ENCODE measurements at places on chromosomes 6 and 20. TPM values are rescaled to one million over a fixed set of nuclear protein-coding genes. Genes with fewer than 3 reads are reported as not detected.

DNA sequence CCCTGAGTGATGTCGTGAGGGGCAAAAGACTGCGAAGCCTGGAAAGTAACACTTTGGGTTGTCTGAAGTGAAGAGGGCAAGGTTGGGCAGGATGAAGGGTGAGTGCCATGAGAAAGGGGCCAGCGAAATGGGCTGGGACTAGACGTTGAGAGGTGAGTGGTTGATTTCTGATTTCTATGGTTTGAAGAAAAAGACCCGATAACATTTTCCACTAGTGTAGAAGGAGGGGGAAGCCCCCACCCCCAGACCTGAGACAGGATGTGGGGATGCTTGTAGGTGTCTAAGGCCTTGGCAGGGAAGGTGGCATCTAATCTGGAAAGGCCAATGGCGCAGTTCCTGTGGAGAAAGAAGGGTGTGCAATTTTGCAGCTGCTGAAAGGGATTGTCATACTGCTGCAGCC is 25.3 kb upstream of the KIF3B start:
- H3K4me3 ChIP-seq = no peak overlapping the region
- no peaks in the 10 kb centered on the region for H3K36me3 ChIP-seq
- no peaks in the 10 kb centered on the region for H3K4me1 ChIP-seq
- H3K27ac ChIP-seq = no peak overlapping the region

GRCh38 chr6:15505463-15505918 is 157.3 kb downstream of the DTNBP1 start:
- H3K36me3 ChIP-seq = no peaks in the 10 kb centered on the region
- no peak for DNase-seq
- no peaks in the 10 kb centered on the region for H3K27me3 ChIP-seq
- H3K4me3 ChIP-seq = no peak overlapping the region
- peaks cover 10% of the 10 kb centered on the region for H3K4me1 ChIP-seq

Gene TGM2
- total RNA-seq = 269 TPM

DNA sequence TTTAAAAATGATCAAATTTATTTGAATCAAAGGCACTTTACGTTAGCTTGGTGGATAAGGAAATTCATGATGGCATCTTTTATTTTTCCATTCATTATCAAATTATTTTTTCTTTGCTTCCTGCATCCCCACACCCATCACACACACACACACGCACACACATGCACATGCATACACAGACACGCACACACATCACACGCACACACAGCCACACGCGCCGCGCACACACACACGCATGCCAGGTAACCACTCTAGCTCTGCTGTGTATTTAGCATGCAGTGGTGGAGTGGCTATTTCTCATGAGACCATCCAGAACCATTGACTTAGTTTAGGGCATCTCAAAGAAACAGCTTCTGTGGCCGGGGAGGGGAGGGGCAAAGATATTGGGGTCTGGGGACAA is 47.0 kb downstream of the GNAS start:
- DNase-seq = no peak
- H3K27me3 ChIP-seq = no peaks in the 10 kb centered on the region
- H3K36me3 ChIP-seq = no peaks in the 10 kb centered on the region
- no peak overlapping the region for H3K4me3 ChIP-seq
- H3K27ac ChIP-seq = no peak overlapping the region

Gene NT5E
- total RNA-seq = 72.1 TPM

Gene LY6G6F
- not detected for total RNA-seq

GRCh38 chr6:84752118-84752850 is 12.1 kb downstream of the TBX18 start:
- H3K27me3 ChIP-seq = peaks cover 21% of the 10 kb centered on the region
- DNase-seq = no peak
- H3K36me3 ChIP-seq = no peaks in the 10 kb centered on the region
- no peaks in the 10 kb centered on the region for H3K4me1 ChIP-seq

Gene TSPO2
- total RNA-seq = not detected

- no peaks in the 10 kb centered on the region for H3K27me3 ChIP-seq
- H3K4me3 ChIP-seq = no peak overlapping the region
- no peaks in the 10 kb centered on the region for H3K4me1 ChIP-seq
- no peaks in the 10 kb centered on the region for H3K36me3 ChIP-seq
Measured at GRCh38 chr6:53673162-53673727, 7.7 kb upstream of the KLHL31 start.

GRCh38 chr6:45946887-45947286 is 68.8 kb downstream of the CLIC5 start:
- H3K27ac ChIP-seq = no peak overlapping the region
- no peaks in the 10 kb centered on the region for H3K27me3 ChIP-seq
- no peak for DNase-seq
- H3K36me3 ChIP-seq = no peaks in the 10 kb centered on the region
- H3K4me1 ChIP-seq = no peaks in the 10 kb centered on the region

Gene RSPH4A
- total RNA-seq = 15.9 TPM

DNA sequence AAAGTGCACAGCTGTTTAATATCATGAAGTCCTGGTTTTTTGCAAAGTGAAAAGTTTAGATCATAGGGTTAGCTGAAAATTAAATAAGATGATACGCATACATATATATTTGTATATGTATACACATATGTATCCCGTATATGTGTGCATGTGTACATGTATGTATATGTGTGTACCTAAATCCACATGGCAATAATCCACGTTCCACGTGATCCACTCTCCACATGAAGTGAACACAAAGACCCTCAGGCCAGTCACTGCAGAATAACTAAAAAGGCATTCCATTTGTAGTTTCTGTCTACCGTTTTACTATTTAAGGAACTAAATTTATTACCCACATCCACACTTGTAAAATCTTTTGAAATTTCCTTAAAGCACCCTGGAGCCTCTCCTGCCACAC is 294.9 kb downstream of the FOXA2 start:
- H3K27me3 ChIP-seq = no peaks in the 10 kb centered on the region
- H3K4me3 ChIP-seq = no peak overlapping the region
- no peaks in the 10 kb centered on the region for H3K36me3 ChIP-seq
- H3K4me1 ChIP-seq = no peaks in the 10 kb centered on the region

Gene ZSCAN23
- total RNA-seq = 21.3 TPM

All from uterus (tissue), 4 donors.